GM12865 (cell line): ENCODE measurements at places on chromosomes 7 and 10.

GRCh38 chr7:124667312-124668153 lies 98.1 kb downstream of the GPR37 start:
- no peak for DNase-seq

- no peak for DNase-seq
Observed at GRCh38 chr10:54063514-54063913, 737.5 kb downstream of the PCDH15 start.

DNA sequence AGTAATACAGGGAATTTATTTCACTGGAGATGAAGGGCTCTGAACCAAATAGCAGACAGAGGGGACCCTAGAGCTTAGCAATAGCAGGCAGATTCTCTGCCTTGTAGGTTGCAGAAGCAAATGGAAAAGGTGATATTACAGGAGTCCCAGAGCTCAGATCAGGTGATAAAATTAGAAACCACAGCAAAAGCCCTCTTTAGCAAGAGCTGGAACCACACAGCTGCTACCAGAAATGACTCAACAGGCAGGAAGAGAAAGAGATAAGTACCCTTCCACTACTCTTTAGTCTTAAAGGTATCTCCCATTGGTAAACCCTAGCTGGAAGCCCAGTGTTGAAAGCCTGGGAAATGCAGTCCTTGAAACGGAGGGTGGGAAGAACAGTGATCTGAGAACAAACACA lies 535.6 kb upstream of the GHITM start:
- DNase-seq: peak; percentile 79

GRCh38 chr7:1857487-1858421 lies 187.7 kb downstream of the ELFN1 start:
- DNase-seq: no peak

DNA sequence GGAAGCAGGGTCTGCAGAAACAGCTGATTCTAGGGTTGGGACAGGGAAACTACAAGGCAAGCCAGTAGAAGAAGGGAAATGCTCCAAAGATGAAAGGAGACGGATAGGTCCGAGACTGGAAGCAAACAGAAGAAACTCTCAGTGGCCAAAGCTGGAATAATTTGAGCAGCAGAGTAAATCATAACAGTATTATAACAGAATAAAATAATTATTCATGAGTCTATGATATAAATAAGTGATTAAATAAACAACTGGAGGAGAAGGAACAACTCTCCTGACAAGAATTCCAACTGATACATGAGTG lies 27.6 kb downstream of the EZH2 start:
- DNase-seq: no peak

DNA sequence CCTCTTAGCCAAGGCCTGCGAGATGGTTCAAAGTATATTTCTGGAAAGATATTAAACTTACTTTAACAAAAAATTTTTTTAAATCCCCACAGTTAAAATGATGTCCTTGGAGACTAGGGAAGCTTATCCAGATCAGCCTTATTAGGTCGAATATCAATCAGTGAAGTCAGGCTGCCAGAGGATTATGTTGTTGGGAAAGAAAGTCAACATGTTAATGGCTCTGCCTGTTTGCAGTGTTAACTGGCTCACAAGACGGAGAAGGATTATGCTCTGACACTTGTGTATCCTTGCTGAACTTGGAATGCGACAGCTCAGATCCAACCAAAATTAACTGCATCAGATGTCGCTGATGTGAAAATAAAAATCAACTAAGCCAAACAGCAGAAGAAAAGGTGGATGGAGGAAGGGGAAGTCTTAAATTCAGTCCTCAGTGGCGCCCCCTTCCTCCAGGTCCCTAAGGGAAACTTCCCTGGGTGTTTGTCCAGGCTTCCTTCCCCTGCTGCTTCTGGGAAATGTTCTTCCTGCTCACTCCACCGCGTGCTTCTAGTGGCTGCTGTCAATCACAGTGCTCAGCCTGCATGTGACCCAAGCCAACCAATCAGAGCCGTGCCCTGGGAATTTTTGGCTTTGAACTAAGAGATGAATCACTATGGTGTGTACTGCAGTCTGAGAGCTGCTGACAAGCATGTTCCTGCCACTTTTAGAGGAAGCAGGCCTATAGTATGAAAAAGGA lies 690.4 kb upstream of the NRP1 start:
- DNase-seq: no peak

- DNase-seq: peak; percentile 77
Observed at GRCh38 chr10:95741807-95742467, 14.0 kb upstream of the ENTPD1 start.

GRCh38 chr10:72692994-72693781 lies 1.2 kb downstream of the MCU start:
- peak; percentile 35 for DNase-seq

DNA sequence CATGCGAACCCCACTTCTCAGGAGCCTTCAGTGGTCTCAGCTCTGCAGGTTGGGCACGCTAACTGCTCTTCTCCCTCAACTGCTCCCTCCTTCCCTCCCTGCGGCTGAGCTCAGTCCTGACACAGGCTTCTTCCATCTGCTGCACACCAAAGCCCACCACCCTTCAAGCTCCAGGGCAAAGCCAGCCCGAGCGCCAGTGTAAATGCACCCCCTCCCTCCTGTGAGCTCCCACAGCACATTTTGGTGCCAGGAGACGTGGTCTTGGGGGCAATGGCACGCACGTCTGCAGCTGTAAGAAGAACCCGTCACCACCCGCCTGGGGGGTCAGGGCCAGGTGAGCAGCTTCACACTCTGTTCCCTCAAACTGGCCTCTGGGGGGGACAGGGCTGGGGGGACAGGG lies 15.9 kb downstream of the VIPR2 start:
- no peak for DNase-seq

DNA sequence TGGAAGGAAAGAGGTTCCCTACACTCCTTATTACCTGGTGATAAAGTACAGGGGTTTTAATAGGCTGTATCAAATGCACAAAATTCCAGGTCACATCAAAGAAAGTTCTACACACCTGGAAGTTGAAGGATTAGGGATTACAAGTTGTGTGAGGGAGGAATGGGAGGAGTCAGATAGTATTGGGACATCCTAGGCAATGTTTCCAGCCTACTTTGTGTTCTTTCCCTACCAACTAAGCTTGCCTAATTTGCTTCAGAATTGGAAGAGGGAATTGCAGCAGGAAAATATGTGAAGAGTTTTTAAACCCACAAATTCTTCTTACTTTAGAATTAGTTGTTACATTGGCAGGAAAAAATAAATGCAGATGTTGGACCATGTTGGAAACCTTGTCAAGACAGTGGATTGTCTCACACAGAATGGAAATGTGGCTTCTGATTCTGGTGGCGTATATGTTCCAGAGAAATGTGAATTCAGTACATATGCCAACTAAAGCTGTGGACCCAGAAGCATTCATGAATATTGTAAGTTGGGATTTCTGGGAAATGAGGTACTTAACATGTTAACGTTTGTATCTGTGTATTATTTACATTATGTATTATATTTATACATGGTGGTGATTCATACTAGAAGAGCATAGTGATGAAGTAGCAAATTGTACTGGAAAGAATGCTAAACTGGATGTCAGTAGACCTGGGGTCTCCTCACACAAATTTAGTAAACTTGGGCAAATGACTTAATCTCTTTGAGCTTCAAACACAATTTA lies at the start of gene LIPM:
TSS of gene LIPM (plus strand) at position 208 of the 763 bp plus-strand sequence. CDS start at position 375, 167 bp downstream.
- no peak for DNase-seq

DNA sequence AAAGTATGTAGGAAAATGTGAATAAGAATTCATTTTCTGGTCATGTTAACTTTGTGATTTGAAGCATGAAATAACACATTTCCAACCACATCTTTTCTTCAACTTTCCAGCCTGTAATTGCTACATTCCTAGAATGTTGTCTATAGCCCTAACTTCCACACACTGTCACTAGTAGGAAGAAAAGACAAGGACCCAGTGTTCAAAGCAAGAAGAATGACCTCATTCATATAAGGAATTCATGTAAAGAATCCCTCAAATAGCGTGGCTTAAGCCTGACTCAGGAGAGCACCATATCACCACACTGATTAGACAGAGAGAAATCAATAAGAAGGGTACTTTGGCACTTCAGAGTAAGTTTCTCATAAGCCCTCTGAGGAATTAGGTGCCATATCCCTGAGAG lies 318.7 kb upstream of the CHRM2 start:
- no peak for DNase-seq

GRCh38 chr10:43801626-43802025 lies 152.9 kb upstream of the ZNF32 start:
- no peak for DNase-seq

DNA sequence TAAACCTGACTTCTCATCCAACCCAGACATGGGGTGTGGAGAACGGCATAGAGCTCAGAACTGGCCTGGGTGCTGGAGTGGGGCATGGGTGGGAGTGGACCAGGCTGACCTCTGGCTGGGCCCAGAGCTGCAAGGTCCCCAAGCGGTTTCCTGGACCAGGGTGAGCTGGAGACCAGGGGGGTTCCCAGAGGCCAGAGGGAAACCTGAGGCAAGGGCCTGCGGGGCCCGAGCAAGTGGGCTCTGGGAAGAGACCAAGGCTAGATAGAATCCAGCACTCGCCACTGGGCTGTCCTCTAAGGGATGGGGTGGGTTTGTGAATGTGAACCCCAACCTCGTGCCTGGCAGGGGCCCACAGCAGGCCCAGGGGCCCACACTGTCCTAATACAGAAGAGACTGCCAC lies 39.4 kb upstream of the RET start:
- DNase-seq: no peak

DNA sequence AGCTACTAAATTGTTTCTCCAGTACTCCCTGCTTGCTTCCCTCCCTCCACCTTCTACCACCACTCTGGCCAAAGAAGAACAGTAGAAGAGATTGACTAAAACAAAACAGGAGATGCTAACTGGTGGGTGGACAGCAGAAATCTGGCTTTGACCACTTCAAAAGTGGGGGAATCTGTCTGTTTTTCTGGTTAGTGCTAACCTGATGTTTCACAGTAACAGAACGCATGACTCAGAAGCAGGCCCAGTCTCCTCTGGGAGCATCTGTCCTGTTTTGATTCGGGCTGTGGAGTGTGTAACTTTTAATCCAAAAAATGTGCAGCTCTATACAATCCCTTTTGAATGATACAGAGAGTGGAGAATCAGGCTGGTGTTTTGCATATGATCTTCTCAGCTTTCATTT lies 32.7 kb upstream of the ZNF438 start:
- no peak for DNase-seq

DNA sequence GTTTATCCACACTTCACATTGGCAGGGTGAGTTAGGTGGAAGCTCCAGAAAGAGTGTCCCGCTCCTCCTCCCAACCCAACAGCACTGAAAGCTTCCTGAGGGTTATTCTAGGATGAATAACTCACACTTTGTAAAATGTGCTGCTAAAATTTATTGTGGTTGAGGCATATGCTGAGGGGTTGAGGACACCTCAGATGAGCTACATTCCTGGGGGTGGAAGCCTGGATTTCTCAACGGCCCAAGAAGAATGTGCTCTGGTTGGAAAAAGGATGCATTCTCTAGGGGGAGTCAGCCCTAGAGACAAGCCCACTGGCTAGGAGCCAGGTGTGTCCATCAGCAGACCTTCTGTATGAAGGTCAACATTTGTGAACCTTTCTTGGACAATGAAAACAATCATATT lies 91.5 kb upstream of the PDE1C start:
- no peak for DNase-seq

DNA sequence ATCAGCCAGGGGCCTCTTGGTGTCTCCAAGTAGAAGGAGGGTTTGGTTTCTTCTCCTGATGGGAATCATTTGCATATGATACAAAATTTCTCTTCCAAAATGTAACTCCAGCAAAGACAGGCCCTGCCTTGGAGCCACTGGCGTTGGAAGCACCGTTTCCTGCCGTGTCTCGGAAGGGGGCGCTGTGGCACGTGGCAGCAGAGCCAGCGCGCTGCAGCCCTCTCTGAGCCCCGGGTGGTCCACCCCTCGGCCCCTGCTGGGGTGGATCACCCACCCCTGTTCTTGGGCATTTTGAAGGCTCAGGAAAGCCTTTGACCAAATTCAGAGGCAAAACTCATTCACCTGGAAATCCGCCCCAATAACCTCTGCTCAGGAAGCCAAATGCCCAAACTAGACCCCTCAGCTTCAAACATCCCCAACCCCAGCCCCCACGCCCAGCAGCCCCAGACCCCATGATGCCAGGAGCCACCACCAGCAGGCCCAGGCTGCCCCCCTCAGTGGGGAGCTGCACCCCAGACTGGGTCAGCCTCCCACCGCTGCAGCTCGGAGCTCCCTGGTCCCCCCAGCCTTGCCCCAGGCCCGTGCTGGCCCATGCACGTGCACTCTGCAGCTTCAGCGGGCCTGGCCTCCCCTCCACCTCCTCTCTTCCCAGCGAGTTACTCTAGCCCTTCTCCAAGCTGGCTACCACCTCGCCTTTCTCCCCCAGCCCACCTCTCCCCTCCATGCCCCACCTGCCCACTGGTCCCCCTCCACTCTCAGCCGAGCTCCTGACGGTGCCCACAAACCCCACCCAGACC lies 29.5 kb upstream of the ELFN1 start:
- no peak for DNase-seq

DNA sequence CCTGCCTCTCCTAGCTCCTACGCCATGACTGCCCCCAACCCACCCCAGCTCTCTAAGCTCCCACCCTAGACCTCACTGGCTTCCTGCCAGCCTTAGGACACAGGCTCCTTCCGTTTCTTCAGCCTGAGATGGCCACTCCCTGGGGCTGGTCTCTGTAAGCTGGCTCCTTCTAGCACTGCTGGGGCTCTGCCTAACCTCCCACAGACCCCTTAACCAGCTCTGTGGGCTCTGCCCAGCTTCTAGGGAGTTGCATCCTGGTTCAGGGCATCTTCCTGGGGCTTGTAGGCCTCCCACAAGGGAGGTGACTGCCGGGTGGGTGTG lies 478.6 kb upstream of the KLF6 start:
- no peak for DNase-seq

DNA sequence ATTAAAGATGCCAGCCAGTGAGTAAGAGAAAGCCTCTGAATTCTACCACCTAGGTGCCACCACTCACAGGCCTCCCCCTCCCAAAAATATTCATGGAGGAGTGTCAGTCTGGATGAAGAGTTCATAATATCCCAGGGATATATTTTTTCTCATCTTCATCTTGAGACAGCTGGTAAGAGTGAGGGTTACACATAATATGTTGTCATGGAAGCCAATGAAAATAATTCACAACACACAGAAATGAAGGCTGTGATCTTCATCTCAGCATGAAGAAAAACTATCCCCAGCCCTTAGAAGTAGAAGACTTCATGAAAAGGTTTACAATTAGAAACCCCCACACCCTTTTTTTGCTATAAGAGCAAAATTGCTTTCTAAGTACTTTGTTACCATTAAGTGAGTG lies 175.6 kb downstream of the DNAH11 start:
- no peak for DNase-seq

- no peak for DNase-seq
Observed at GRCh38 chr10:99621454-99622251, 1.4 kb upstream of the SLC25A28 start.

DNA sequence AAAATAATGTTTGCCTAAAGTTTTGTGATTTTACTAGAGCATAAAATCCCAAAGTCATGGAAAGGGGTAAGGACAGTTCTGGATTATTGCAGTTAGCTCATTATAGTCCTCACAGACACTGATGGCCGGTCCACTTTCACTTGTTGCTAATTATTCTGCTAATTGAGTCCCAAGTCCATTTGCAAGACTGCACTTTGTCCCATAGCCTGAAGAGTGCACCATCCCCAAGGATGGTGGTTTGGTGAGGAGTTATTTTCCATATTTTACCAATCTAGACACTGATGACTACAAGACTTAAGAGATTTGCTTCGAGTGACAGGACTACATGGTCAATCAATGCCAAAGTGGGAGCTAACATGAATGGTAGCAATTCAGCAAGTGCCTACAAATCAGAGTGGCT lies 181.8 kb upstream of the CACNA2D1 start:
- no peak for DNase-seq
